ENCODE measurements at places on chromosomes 11 and 22. TPM values are rescaled to one million over a fixed set of nuclear protein-coding genes. Genes with fewer than 3 reads are reported as not detected.

Gene LGR4
- total RNA-seq = 3.9 TPM

- DNase-seq = no peak
Measured at GRCh38 chr11:45181193-45181888, 34.9 kb downstream of the PRDM11 start.

Gene FGF4
- total RNA-seq = not detected

GRCh38 chr11:78662811-78663210 lies 88.1 kb upstream of the NARS2 start:
- no peak for DNase-seq

GRCh38 chr11:44188643-44189042 lies 93.2 kb downstream of the EXT2 start:
- DNase-seq = no peak

Gene RFPL3
- not detected for total RNA-seq

DNA sequence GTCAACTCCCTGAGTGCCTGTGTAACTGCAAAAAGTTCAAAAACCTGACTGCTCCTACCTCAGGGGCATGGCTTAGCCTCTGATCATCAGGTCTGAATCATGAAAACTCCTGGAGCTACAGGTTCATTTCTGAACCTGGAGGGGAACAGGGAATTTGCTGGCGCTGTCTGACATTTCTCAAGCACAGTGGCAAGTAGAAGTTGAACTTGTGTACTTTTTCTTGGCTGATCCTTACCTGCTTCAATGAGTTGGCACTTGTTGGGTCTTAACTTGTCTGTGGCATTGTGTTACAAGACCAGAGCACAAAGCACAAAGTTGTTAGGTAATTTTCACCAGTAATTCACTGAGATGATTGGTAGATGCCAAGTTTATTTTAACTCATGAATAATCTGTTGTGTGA lies 3.3 kb downstream of the TMEM109 start:
- no peak for DNase-seq
